ENCODE measurements at places on chromosomes 4 and X. TPM values are rescaled to one million over a fixed set of nuclear protein-coding genes. Genes with fewer than 3 reads are reported as not detected.

CFAP47 gene
- not detected for total RNA-seq

MID1 gene
- 37.7 TPM for total RNA-seq

NHSL2 gene
- total RNA-seq, result 16.5 TPM

IRS4 gene
- total RNA-seq, result not detected

ADH7 gene
- total RNA-seq, result not detected

WAS gene
- total RNA-seq, result 8.5 TPM

SYTL5 gene
- not detected for total RNA-seq

ARX gene
- not detected for total RNA-seq

NUDT10 gene
- 0.41 TPM for total RNA-seq

CT45A5 gene
- not detected for total RNA-seq

AP1AR gene
- 10.0 TPM for total RNA-seq

CT45A3 gene
- not detected for total RNA-seq

GRCh38 chrX:150358651-150359050, 4.5 kb upstream of the MAMLD1 start:
- DNase-seq, result no peak
- H3K27me3 ChIP-seq, result no peaks in the 10 kb centered on the region
- no peak overlapping the region for H3K27ac ChIP-seq
- peaks cover 4% of the 10 kb centered on the region for H3K4me1 ChIP-seq

GRCh38 chr4:26493461-26493860, 3.2 kb upstream of the CCKAR start:
- no peaks in the 10 kb centered on the region for H3K36me3 ChIP-seq
- no peak overlapping the region for H3K27ac ChIP-seq
- no peak for DNase-seq
- no peaks in the 10 kb centered on the region for H3K27me3 ChIP-seq
- no peaks in the 10 kb centered on the region for H3K4me1 ChIP-seq

DNA sequence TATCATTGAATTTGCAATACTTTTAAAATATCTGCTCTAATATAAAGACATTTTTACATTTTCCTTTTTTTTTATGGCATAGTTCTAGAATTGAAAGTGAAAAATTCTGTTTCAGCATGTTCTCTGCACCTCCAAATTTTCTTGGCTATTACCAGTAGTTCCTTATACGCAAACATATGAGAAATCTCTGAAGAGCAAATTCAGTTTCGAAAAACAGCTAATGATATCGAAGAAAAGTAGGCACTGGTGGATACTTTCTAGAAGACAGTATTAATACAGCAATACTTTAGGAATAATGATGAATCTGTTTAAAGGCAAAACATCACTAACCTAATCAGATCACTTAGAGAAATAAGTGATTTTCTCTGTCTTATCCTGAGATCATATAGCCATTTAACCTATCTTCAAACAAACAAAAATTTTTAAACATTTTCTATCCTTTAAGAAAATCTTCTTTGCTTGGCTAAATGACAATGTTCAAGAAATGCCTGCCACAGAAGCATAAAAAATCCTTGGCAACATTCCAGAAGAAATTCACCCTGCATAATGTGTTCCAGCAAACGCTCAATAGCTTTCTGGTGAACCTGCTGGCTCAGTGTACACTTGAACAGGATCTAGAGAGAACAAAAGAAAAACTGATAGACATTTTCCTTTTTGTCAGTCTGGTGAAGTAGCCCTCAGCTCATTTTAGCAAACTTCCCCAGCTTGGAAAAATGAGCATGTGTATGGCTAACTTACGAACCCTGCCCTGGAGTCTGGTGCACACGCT, 51.2 kb upstream of the KLF3 start:
- H3K4me1 ChIP-seq, result peaks cover 24% of the 10 kb centered on the region
- H3K36me3 ChIP-seq, result no peaks in the 10 kb centered on the region
- H3K27ac ChIP-seq, result peak overlapping the region; percentile 9

DNA sequence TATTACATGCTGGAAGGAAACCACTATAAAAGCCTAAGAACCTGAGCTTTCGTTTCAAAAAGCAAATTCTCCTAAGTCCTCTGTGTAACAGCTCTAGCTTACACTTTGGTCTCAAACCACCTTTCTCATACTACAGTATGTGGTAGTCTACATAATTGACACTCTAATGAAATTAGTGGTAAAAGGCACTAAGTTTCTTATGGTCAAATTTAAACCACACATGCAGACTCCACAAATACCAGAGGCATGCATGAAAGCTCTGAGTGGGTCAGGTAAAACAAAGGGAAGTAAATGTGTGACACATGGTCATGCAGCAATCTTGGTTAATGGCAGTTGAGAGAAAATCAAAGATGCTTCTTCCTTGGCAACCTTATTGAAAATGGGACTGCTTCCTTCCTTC, 187.8 kb downstream of the CCNG2 start:
- DNase-seq, result no peak
- H3K27me3 ChIP-seq, result no peaks in the 10 kb centered on the region
- H3K27ac ChIP-seq, result no peak overlapping the region

- no peaks in the 10 kb centered on the region for H3K4me1 ChIP-seq
- no peak overlapping the region for H3K27ac ChIP-seq
- H3K27me3 ChIP-seq, result no peaks in the 10 kb centered on the region
- no peak for DNase-seq
Measured at GRCh38 chrX:103414561-103414960, 38.2 kb downstream of the BEX3 start.

GRCh38 chr4:41290479-41290878, 33.8 kb downstream of the UCHL1 start:
- H3K27me3 ChIP-seq, result no peaks in the 10 kb centered on the region
- H3K4me1 ChIP-seq, result no peaks in the 10 kb centered on the region
- H3K4me3 ChIP-seq, result no peak overlapping the region
- no peak overlapping the region for H3K27ac ChIP-seq
- H3K36me3 ChIP-seq, result no peaks in the 10 kb centered on the region

DNA sequence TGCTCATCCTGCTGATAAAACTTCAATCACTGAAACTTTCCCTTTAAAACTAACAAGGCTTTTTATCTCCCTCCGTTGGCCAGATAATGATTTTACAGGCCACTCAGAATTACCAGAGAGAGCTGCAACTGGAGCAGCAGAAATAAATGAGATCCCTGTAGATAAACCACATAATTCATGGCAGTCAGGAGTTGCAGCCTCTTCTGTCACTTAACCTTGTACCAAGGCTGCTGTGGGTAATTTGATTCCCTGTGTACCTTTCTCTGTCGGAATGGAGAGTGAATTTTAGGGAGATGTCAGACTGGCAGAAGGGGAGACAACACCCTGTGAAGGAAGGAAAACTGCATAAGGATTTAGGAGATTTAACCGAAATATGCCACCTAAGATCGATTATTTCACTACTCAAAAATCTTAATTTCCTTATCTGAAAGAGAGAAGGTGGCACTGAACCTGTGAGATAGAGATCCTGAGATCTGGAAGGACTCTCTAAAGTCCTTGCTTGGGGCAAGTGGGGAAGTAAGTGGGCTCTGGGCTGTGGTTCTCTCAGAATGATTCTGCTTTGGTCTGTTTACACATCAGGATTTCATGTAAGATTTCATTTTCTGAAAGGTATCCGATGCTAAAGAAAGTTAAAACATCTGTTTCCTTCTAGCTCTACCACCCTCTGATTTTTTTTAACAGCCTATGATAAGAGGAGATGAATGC, 14.3 kb upstream of the TSPAN5 start:
- H3K4me3 ChIP-seq, result no peak overlapping the region
- H3K4me1 ChIP-seq, result no peaks in the 10 kb centered on the region
- H3K36me3 ChIP-seq, result no peaks in the 10 kb centered on the region
- no peaks in the 10 kb centered on the region for H3K27me3 ChIP-seq

- H3K36me3 ChIP-seq, result no peaks in the 10 kb centered on the region
- no peak overlapping the region for H3K27ac ChIP-seq
- H3K27me3 ChIP-seq, result no peaks in the 10 kb centered on the region
- no peaks in the 10 kb centered on the region for H3K4me1 ChIP-seq
- H3K4me3 ChIP-seq, result no peak overlapping the region
Measured at GRCh38 chr4:176587920-176588319, 204.8 kb downstream of the VEGFC start.

GRCh38 chrX:7059214-7059838, 88.2 kb upstream of the STS start:
- DNase-seq, result no peak
- H3K27me3 ChIP-seq, result no peaks in the 10 kb centered on the region
- H3K36me3 ChIP-seq, result no peaks in the 10 kb centered on the region
- H3K4me3 ChIP-seq, result no peak overlapping the region
- no peak overlapping the region for H3K27ac ChIP-seq

DNA sequence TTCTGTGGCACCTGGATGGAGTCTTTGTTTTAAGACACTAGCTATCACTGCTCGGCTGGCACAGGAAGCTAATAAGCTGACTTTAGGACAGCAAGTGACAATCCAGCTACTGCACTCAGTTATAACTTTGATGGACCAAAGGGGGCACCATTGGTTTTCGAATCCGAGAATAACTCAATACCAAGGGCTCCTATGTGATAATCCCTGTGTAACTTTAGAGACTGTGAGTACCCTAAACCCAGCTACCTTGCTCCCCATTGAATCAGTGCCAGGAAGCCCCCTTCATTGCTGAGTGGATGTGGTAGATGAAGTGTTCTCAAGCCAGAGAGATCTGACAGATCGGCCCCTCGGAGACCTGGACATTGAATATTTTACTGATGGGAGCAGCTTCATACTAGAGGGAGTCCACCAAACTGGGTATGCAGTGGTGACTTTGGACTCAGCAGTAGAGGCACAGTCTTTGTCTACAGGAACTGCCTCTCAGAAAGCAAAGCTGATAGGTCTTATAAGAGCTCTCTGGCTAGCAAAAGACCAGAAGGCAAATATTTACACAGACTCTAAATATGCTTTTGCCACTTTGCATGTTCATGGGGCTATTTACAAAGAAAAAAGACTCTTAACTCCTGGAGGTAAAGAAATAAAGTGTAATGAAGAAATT, 35.5 kb upstream of the UGT2B7 start:
- no peaks in the 10 kb centered on the region for H3K36me3 ChIP-seq
- H3K27ac ChIP-seq, result no peak overlapping the region
- DNase-seq, result no peak
- no peaks in the 10 kb centered on the region for H3K27me3 ChIP-seq
- H3K4me3 ChIP-seq, result no peak overlapping the region

- no peaks in the 10 kb centered on the region for H3K27me3 ChIP-seq
- DNase-seq, result no peak
- H3K4me3 ChIP-seq, result no peak overlapping the region
- no peaks in the 10 kb centered on the region for H3K36me3 ChIP-seq
Measured at GRCh38 chr4:26181616-26182015, 139.2 kb upstream of the RBPJ start.

- no peaks in the 10 kb centered on the region for H3K36me3 ChIP-seq
- no peak overlapping the region for H3K27ac ChIP-seq
- H3K27me3 ChIP-seq, result no peaks in the 10 kb centered on the region
- H3K4me3 ChIP-seq, result no peak overlapping the region
Measured at GRCh38 chr4:30953799-30954198, 233.6 kb downstream of the PCDH7 start.

DNA sequence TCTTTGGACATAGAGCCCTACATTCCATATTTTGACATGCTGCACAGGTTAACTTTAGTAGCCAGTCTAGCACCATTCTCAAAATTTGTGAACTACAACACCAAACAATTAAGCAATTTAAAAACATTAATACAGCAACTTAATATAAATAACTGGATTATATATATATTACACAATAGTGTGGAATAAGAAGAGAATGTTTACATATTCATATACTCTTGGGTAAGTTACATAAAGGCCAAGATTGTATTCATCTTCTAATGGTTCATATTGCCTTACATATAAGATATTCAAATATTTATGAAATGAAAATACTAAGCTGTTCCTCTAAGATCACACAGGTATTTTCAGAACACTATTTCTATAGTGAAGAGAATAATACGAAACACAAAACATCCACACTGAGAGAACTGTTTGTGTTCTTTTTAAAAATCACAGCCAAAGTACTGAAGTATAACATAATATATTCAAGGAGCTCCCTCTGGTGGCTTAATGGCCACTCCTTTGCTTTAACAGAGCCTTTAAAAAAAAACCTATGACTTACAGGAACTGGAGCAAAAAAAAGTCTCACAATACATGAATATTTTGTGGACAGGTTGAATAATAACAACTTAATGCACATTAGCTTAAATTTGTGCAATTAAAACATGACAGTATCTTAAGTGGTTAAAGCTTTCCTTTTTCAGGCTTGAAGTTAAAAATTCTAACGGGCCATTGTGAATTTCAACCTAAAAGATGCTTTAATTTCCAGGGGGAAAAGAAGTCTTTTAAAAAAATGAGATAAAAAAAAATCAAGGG, 46.2 kb downstream of the NEK1 start:
- no peaks in the 10 kb centered on the region for H3K27me3 ChIP-seq
- H3K4me1 ChIP-seq, result no peaks in the 10 kb centered on the region
- no peak overlapping the region for H3K27ac ChIP-seq
- DNase-seq, result no peak
- H3K36me3 ChIP-seq, result no peaks in the 10 kb centered on the region

- H3K27me3 ChIP-seq, result no peaks in the 10 kb centered on the region
- no peaks in the 10 kb centered on the region for H3K4me1 ChIP-seq
- DNase-seq, result no peak
- H3K4me3 ChIP-seq, result peak overlapping the region; percentile 79
- peak overlapping the region; percentile 71 for H3K27ac ChIP-seq
Measured at GRCh38 chrX:73215246-73215645, 595 bp upstream of the NAP1L2 start.

DNA sequence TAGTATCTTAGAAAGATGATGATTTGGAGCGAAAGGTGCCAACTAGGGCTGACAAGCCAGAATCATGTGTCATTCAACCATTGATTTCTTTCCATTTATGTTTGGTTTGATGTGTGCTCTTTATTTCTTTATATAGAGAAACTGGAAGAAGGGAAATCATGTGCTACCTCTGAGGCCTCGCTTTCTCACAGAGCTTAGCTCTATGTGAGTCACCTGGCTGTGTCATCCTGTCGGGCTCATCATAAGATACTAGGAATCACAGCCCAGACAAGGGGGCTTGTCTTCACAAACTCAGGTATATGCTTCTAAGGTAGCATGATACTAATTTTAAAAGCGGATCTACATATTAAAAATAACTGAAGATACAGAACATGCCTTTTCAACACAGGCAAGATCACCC, 81.7 kb upstream of the GPM6B start:
- no peaks in the 10 kb centered on the region for H3K27me3 ChIP-seq
- peaks cover 11% of the 10 kb centered on the region for H3K4me1 ChIP-seq
- DNase-seq, result no peak
- no peaks in the 10 kb centered on the region for H3K36me3 ChIP-seq

GRCh38 chr4:21327976-21328700, 620.4 kb downstream of the KCNIP4 start:
- no peaks in the 10 kb centered on the region for H3K36me3 ChIP-seq
- DNase-seq, result no peak
- no peaks in the 10 kb centered on the region for H3K4me1 ChIP-seq
- H3K27me3 ChIP-seq, result no peaks in the 10 kb centered on the region

DNA sequence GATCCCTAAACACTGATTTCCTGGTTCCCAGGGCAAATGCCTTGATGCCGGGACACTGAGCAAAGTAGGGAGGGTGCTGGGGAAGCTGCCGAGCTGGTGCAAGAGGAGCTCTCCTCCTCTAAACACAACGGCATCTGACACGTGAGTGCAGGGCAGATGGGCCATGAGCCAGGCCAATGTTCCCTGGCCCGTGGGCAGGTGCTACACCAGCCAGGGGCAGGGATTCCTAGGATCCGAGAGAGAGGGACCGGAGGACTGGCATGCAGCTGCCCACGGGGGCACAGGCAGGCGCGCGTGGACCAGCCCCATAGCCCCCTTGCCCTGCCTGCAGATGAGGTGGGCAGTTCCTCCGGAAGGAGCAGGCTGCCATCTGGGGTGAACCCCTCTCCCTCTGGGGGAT, 66.8 kb upstream of the AFAP1 start:
- DNase-seq, result no peak
- no peaks in the 10 kb centered on the region for H3K27me3 ChIP-seq
- no peak overlapping the region for H3K4me3 ChIP-seq
- peaks cover 19% of the 10 kb centered on the region for H3K36me3 ChIP-seq
- H3K27ac ChIP-seq, result no peak overlapping the region
